ENCODE measurements at places on chromosomes 5 and 9. TPM values are rescaled to one million over a fixed set of nuclear protein-coding genes. Genes with fewer than 3 reads are reported as not detected.

NMUR2 gene
- not detected for total RNA-seq

FAM120AOS gene
- total RNA-seq: 44.2 TPM

PCDHA6 gene
- not detected for total RNA-seq

C5orf58 gene
- not detected for total RNA-seq

PGM5 gene
- 72.7 TPM for total RNA-seq

ZNF883 gene
- not detected for total RNA-seq

GRIN3A gene
- total RNA-seq: 0.18 TPM

TNFSF15 gene
- total RNA-seq: 8.0 TPM

DNA sequence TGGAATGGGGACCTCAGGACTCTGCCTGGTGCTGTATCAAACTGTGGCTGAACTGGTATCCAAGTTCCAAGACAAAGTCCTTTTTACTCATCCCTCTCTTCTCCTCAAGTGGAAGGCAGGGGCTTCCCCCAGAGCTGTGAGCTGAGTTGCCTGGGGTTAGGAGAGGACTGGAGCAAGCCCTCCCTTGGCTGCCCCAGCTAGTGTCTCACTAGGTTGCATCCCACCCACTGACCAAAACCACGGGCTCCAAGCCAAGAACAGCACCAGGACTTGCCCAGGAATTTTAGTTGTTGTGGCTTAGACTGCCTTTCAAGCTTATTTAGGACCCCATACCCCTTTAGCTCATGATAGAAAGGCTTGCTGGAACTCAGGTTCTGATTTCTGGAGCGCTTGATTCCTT lies 158.7 kb upstream of the TNC start:
- no peak for DNase-seq

- peak; percentile 99 for DNase-seq
Measured at GRCh38 chr9:120842685-120843485, at the start of gene PSMD5. PSMD5 (minus strand) TSS chr9:120842922; CDS start chr9:120842909, 13 bp downstream.

DNA sequence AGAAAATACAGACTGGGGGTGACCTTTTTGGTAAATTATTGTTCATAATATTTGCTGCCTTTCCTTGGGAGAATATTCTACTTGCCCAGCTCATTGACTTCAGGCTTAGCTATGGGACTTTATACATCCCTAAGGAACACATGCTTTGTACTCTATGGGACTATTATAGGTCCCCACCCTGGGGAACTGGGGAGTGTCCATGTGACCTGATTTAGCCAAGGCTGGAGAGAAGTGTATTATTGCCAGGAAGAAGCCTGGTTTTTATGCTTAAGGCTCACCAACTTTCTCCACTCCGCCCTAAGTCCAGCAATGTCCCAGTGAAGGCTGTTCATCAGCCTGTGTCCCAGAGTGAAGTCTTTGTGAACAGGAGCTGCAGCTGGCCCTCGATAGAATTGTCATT lies 16.6 kb upstream of the DRD1 start:
- DNase-seq: no peak

GRCh38 chr9:114850871-114851270 lies 45.0 kb upstream of the TNFSF15 start:
- DNase-seq: no peak

DNA sequence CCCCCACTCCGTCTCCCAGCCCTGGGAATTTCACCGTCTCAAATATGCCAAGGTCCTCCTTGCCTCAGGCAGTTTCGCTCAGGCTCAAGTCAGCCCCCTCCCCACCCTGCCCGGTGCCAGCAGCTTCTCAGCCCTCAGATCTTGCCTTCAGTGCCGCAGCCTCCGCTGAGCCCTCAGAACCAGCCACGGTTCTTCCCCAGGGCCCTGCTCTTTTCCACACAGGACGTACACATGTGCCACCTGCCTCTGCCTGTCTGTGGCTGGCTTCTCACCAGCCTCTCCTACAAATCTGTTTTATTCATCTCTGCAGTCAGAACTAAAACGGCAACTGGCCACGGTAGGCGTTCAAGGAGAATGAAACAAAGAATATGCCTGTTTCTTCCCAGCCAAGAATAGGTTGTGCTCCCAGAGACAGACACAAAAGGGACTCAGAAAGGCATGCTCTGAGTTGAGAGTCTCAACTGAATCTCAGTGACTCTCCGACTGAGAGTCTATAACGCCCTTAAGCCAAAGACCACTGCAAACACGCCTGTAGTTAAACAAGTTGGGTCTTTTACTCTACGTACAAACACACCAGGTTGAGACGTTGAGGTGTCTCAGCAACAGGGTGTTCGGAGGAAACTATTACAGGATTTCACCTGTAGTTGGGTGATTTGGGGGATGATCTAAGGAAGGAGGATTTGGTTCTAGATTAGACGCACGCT lies 10.6 kb upstream of the GRIN1 start:
- no peak for DNase-seq

GRCh38 chr9:16154521-16155078 lies 601.8 kb downstream of the CCDC171 start:
- DNase-seq: peak; percentile 32

GRCh38 chr5:83354958-83355357 lies 116.6 kb upstream of the VCAN start:
- DNase-seq: no peak

DNA sequence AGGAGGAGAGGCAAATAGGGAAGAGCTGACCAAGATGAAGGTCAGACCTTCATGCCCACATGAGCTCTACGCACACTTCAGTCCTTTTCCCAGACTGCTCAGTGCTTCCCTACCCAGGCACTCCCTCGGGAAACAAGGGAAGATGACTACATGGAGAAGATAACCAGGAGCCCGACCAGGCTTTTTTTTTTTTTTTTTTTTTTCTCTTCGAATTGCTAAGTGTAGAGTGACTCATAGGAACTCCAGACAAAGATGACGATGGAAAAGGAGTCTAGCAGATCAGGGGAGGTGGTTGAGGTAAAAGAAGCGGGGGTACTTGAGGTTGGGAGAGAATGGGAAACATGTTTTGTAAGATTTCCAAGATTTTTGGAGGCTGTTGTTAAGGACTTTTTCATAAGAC lies 526.1 kb downstream of the BNC2 start:
- no peak for DNase-seq

GRCh38 chr9:31541721-31542281 lies 842.6 kb upstream of the ACO1 start:
- DNase-seq: peak; percentile 30

DNA sequence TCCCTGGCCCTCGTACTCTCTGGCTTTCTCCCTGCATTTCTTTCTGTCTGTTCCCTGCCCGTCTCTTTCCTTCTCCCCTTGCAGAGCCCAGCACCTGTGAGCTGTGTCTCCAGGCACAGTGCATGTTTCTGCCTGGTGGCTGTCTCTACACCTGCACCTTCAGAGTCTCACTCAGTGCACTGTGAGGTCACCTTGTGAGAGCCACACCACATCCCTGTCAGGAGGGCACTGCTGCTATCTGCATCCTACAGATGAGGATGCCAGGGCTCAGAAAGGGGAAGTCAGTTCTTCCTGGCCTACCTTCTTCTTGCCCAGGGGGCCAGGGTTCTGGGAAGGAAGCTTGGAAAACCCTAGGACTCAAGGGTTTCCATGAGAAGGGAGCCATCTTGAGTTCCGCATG lies 69.7 kb upstream of the NEURL1B start:
- no peak for DNase-seq

- no peak for DNase-seq
Measured at GRCh38 chr5:155732587-155733376, 594.2 kb upstream of the SGCD start.

DNA sequence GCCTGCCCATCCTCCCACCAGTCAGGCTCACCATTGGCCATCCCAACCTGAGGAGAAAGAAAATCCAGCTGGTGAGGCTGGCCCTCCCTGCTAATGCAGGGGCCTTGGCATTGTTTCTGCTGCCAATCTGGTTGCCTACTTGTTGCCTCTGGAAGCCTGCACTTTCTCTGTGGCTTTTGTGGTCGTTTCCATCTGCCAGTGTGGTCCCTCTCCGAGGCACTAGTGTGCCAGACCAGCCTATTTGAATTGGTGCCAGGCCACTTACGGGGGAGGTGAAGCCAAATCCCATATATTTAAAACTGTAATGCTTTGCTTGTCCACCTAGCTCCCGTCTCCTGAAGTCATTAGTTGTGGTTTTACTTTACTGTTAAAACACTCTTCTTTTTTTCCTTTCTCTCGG lies 213.4 kb upstream of the ADAMTSL1 start:
- no peak for DNase-seq

- no peak for DNase-seq
Measured at GRCh38 chr5:154316223-154316935, 125.8 kb downstream of the GALNT10 start.

DNA sequence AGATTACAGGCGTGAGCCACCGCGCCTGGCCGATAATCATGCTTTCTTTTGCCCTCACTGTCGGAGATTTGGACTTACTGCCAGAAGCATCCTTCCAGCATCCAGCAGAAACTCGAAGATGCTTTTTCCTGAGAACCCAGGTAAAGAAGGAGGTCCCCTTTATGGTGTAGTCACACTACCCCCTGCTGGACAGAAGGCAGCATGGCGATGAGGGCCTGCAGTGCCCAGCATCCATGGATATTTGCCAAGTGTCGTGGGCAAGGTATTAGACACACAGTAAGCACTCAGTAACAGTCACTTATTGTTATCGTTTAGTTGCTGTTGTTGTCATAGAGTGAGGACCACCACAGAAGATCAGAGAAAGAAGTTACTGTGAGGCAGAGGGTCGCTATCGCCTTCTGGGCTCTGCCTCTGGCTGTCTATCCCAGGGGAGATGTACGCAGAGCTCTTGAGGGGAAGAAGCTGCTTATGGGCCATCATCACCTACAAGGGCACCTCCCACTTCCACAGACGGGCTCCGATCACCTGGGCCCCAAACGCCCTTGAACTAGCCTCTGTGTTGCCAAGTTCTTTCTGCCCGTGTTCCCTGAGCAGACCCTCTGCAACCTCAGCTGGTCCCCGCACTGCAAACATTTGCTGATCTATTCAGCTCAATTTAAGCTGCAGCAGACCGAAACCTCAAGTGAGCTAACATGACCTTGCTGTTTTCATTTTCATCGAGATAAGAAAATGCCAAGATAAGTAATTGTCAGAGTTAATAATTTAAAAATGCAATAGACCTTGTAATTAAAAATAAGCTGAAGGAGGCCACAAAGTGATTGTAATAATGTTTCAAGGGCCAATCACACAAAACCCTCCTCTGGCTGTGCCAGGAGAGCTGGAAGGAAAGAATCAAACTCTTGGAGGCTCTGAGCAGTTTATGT lies 23.9 kb downstream of the C5orf15 start:
- DNase-seq: peak; percentile 79

DNA sequence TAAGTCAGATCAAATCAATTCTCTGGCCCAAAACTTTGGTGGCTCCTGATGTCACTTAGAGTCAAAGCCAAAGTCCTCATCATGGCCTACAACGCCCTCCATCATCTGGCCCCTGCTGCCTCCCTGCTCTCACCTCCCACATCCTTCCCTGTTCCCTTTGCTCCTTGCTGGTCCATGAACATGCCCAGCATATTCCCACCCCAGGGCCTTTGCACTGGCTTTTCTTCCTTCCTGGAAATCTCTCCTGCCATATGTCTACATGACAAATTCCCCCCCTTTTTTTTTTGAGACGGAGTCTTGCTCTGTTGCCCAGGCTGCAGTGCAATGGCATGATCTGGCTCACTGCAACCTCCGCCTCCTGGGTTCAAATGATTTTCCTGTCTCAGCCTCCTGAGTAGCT lies 11.1 kb upstream of the PSD2 start:
- no peak for DNase-seq

DNA sequence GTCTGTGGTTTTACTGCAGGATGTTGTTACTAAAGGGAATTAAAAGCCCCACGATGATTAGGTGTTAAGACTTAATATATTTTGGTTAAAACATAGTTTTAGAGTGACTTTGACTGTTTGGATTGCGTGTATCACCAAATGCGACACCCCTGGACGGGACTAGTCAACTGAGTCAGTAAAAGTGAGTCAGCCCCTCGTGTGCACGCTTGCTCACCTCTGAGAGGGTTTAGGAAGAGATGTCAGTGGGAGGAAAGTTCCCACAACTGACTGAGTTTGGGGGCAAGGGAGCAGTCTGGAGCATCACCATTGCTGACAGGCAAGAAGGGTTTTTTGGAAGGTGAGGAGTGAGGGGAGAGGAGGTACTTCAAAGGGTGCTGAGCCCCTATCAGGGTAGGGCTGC lies 14.4 kb upstream of the DMRT3 start:
- DNase-seq: no peak

- no peak for DNase-seq
Measured at GRCh38 chr9:29060041-29060440, 1486.8 kb upstream of the C9orf72 start.

DNA sequence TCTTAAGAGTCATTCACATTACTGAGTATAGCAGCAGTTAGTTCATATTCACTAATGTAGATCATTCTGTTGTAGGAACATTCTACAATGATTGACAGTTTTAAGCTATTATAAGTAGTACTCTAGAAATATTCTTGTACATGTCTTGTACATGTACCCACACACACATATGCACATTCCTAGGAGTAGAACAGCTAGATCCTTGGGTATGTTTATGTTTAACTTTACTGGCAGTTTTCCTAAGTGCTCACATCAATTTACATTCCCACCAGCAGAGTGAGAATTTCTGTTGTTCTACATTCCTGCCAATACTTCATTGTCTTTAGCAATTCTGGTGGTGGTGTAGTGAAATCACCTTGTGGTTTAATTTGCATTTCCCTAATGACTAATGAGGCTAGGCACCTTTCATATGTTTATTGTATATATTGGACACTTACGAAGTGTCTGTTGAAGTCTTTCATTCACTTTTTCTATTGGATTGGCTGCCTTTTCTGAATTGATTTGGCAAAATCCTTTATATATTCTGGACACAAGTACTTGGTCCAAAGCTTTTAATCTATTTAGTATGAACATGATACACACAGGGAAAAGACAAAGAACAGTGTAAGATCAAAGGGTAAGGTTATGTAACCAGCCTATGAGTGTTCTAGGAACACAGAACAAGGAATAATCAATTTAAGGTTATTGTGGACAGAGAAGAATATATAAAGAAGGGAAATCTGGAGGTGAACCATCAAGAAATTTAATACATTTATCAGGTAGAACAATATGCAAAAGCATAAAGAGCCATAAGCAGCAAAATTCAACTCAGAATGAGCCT lies 95.6 kb downstream of the MLLT3 start:
- DNase-seq: no peak

GRCh38 chr5:170519549-170519948 lies 15.7 kb downstream of the KCNIP1 start:
- no peak for DNase-seq

GRCh38 chr5:15852217-15852616 lies 327.4 kb downstream of the MARCHF11 start:
- no peak for DNase-seq

DNA sequence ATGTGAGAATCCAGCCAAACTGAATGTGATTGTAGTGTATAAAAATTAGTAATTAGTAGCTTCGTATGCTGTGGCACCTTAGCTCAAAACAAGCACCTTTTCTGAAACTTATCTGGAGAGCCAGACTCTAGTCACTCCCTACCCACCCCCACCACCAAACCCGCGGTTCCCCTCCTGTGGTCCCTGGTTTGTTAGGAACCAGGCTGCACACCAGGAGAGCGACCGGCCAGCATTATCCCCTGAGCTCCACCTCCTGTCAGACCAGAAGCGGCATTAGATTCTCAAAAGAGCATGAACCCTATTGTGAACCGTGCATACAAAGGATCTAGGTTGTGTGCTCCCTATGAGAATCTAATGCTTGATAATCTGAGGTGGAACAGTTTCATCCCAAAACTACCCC lies 498.6 kb downstream of the CHSY3 start:
- DNase-seq: no peak

GRCh38 chr9:31774571-31774970 lies 609.9 kb upstream of the ACO1 start:
- DNase-seq: no peak

- DNase-seq: no peak
Measured at GRCh38 chr5:123929055-123929474, 417.1 kb downstream of the CSNK1G3 start.

- no peak for DNase-seq
Measured at GRCh38 chr9:26667882-26668281, 224.7 kb downstream of the CAAP1 start.
